ENCODE measurements at places on chromosomes 1 and 21. TPM values are rescaled to one million over a fixed set of nuclear protein-coding genes. Genes with fewer than 3 reads are reported as not detected.

The JTB gene
- 48.6 TPM for total RNA-seq

The RHBDL2 gene
- not detected for total RNA-seq

The SLC45A1 gene
- total RNA-seq, result 6.1 TPM

DNA sequence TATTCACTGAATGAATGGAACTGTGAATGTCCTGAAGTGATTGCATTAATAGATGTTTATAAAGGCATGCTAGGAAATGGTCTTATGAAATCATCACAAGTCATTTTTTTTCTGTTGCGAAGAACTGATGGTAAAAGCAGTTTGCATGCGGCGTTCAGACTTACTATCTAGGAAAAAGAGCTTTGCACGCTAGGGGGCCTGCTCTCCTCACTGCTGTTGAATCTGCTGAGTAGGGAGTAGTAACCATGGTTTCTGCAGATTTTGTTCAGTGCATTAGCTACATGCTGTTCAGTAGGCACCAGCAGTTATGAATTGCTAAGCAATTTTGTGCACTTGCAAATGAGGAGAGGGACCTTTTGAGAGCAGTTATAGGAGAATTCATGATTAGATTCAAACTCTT, 57.9 kb downstream of the CENPF start:
- H3K36me3 ChIP-seq, result no peaks in the 10 kb centered on the region
- H3K4me3 ChIP-seq, result no peak overlapping the region
- peak; percentile 37 for DNase-seq
- peaks cover 2% of the 10 kb centered on the region for H3K27me3 ChIP-seq
- no peak overlapping the region for H3K27ac ChIP-seq
- peaks cover 6% of the 10 kb centered on the region for H3K4me1 ChIP-seq

- no peak overlapping the region for H3K4me3 ChIP-seq
- DNase-seq, result no peak
- no peaks in the 10 kb centered on the region for H3K4me1 ChIP-seq
- no peaks in the 10 kb centered on the region for H3K27me3 ChIP-seq
Measured at GRCh38 chr1:222761083-222761482, 24.1 kb downstream of the FAM177B start.

- no peaks in the 10 kb centered on the region for H3K36me3 ChIP-seq
- peaks cover 6% of the 10 kb centered on the region for H3K4me1 ChIP-seq
- H3K27me3 ChIP-seq, result no peaks in the 10 kb centered on the region
Measured at GRCh38 chr1:180521474-180522212, 19.3 kb upstream of the ACBD6 start.

GRCh38 chr1:214505134-214505533, 46.3 kb downstream of the PTPN14 start:
- H3K36me3 ChIP-seq, result peaks cover 10% of the 10 kb centered on the region
- H3K4me1 ChIP-seq, result peaks cover 7% of the 10 kb centered on the region
- H3K27me3 ChIP-seq, result peaks cover 2% of the 10 kb centered on the region
- H3K4me3 ChIP-seq, result no peak overlapping the region
- no peak overlapping the region for H3K27ac ChIP-seq

GRCh38 chr21:42850866-42851391, 28.4 kb downstream of the WDR4 start:
- peaks cover 8% of the 10 kb centered on the region for H3K27me3 ChIP-seq
- peaks cover 3% of the 10 kb centered on the region for H3K4me1 ChIP-seq
- H3K4me3 ChIP-seq, result no peak overlapping the region
- DNase-seq, result no peak

GRCh38 chr1:164671323-164671965, 112.5 kb downstream of the PBX1 start:
- peak overlapping the region; percentile 79 for H3K4me3 ChIP-seq
- H3K27me3 ChIP-seq, result peaks cover 14% of the 10 kb centered on the region
- no peak for DNase-seq

GRCh38 chr21:31894457-31894856, 21.6 kb downstream of the HUNK start:
- no peaks in the 10 kb centered on the region for H3K36me3 ChIP-seq
- no peak overlapping the region for H3K27ac ChIP-seq
- H3K4me1 ChIP-seq, result peaks cover 10% of the 10 kb centered on the region
- H3K4me3 ChIP-seq, result no peak overlapping the region
- DNase-seq, result no peak

DNA sequence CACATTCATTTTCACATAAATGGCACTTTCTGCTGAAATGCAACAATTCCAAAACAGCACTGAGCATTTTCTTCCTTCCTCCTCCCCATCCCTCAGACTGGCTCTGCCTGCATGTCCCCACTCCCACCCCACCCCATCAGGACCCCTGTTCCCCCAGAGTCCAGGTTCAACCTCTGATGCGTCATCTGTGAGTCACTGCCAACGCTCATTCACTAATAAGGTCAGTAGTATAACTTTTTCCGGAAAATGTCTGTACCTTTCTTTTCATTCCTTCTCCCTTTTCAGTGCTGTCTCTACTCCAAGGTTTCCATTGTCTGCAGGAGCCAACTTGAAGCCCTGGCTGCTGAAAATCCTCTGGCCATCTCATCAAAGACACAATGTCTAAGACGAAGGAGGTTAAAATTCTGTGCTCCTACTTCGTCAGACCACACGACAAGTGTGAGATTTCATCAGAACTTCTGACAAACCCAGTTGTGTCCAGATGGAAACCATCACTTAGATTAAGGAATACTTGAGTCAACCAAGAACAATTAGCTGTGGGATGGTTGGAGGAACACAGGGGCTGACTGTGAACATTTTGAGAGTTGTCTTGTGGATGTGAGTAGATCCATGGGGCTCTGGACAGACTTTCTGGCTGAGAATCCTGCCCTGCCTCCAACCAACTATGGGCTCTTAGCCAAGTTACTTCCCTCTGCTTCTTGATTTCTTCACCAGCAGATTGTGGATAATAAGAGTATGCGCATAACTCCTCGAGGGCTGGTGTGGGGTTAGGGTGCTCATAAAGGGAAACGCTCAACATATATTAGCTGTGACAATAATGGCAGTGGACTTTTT, 35.6 kb upstream of the UTS2 start:
- no peak overlapping the region for H3K27ac ChIP-seq
- no peak for DNase-seq
- H3K36me3 ChIP-seq, result no peaks in the 10 kb centered on the region
- peaks cover 2% of the 10 kb centered on the region for H3K27me3 ChIP-seq
- no peak overlapping the region for H3K4me3 ChIP-seq

GRCh38 chr21:32712043-32712442, 15.8 kb downstream of the SYNJ1 start:
- no peaks in the 10 kb centered on the region for H3K36me3 ChIP-seq
- no peak for DNase-seq
- H3K27me3 ChIP-seq, result no peaks in the 10 kb centered on the region
- no peak overlapping the region for H3K4me3 ChIP-seq
- H3K4me1 ChIP-seq, result no peaks in the 10 kb centered on the region
